AG08395 (cell line): ENCODE measurements at places on chromosomes 13 and 19.
A peak's percentile ranks its signal among the peaks of the same experiment; 100 is the strongest.

GRCh38 chr19:52200044-52200443 lies 10.2 kb downstream of the PPP2R1A start:
- DNase-seq: peak; percentile 86

DNA sequence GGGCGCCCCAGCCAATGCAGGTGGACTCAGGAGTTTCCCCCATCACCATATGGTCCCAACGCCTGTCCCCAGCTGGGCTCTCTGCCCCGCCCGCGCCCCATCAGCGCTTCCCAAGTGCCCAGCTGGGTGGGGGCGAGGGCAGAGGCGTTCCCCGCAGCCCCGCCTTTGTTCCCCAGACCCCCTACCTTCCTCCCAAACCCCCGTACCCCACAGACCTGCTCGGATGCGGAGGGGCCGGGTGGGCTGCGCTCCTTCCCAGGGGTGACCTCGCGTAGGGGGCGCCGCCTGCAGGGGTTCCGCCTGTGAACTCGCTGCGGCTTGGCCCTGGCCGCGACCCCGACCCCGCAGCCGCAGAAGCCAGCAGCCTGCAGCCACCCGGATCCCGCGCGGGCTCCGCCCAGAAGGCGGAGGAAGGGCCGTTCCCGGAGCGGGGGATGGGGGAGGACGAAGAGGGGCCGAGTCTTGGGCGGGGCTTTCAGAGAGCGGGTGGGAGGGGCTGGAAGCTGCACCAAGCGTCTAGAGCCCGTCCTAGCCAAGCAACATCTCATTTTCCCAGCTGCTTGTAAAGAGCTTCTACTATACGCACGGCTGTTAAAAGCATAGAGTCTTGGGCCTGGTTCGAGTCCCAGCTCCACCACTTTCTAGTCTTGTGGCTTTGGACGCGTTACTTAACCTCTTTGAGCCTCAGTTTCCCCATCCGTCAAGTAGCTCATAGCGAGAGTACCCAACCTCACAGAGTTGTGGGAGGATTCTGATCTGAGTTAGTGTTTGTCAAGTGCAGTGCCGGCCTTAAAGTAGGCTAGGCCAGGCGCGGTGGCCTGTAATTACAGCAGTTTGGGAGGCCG lies at the start of gene RAB3D:
TSS of gene RAB3D (minus strand) at position 404 of the 845 bp plus-strand sequence. CDS start 2,258 bp downstream, outside the sequence.
- DNase-seq: peak; percentile 97

DNA sequence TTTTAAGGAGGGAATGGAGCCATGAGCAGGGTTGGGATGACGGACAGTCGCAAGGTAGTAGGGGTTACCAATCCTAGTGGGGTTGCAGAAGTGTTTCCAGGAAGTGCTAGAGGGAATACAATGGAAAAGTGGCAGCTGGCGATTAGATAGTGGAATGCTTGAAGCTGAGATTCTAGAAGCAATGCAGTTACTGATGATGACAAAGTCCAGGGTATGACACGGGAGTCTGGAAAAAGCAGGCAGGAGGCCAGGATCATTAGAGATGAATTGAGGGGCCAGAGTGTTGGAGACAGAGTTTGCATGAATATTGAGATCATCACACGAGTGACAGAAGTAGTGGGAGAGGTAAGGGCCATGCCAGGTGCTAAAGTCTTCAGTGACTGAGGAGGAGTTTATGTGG lies 17.3 kb upstream of the KL start:
- no peak for DNase-seq

GRCh38 chr19:41555748-41556147 lies 20.2 kb upstream of the CEACAM21 start:
- DNase-seq: no peak

DNA sequence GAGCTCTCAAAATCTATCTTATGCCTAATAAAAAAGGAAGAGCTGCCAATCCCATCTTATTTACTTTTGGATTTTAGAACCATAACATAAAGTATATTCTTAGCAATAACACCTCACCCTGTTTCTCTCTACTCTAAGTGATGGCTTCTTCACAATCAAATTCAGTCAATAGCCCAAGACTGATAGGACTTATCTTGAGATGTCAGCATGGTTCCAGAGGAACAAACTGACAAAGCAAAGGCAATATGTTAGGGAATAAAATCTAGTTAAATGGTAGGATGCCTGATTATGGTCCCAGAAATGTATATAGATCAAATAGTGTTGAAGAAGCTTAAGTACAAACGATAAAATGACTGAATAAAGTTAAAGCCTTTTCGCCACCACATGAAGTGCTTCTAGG lies 36.3 kb downstream of the DACH1 start:
- no peak for DNase-seq

DNA sequence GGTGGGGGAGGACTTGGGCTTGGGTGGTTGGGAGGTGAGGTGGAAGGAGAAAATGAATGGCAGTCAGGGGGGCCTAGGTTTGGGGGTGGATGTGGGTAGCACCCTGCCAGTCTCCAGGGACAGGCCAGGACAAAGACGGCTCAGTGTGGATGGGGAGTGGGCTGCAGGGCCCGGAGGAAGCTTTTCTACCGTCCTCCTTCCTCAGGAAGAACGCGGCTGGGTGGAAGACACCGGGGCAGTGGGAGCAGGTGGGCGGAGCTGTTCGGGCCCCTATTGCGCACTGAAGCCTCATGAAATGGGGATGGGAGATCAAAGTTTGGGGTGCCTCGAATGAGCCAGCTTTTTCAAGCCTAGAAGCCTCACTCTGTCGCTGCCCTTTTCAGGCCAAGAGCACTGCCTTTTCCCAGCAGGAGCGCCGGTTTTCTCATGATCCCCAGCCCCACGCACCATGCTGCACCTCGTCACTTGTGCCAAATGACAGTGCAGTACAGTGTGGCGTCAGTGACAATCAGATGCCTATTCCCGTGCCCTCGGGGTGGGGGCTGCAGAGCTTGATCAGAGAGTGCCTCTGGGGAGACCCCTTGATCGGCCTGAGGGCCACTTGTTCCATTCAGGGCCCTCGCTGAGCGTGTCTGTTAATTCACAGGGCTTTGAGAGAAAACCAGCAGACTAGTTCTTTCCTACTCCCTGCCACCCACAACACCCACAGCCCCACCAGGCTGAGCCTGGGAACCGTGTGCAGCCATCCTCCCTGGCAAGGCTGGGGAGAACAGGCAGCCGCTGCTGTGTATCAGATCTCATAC lies 1.5 kb downstream of the CALM3 start:
- DNase-seq: no peak

GRCh38 chr19:1699998-1700732 lies 47.8 kb upstream of the TCF3 start:
- no peak for DNase-seq

DNA sequence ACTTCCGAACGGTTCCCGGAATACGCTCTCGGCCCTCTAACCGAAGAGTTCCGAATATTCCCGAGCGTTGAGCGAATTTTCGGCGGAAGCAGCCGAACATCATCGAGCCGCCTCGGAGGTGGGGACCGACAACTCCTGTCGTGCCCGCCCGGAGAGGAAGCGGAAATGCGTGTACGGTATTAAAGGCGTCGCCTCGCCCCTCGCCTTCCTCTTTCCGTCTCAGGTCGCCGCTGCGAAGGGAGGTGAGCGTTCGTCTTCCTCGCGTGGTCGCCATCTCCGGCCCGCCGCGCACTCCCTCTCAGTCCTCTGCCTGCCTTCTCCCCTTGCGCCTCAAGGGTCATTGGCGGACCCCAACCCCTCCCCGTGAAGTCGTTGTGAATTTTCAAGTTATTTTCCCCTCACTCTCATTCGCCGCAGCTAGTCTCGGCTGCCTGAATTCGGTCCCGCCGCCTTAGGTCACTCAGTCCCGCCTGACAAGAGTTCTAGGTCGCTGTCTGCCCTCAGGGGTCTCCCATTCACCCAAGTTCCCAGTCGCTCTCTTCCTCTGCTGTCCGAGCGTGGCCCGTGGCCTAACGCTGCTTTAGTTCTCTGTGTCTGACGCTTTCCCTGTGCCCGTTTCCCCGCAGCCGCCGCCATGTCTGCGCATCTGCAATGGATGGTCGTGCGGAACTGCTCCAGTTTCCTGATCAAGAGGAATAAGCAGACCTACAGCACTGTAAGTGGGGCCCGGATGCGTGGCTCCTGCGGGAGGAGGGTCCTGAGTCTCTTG lies at the start of gene RPL28:
TSS of gene RPL28 (plus strand) at position 209 of the 769 bp plus-strand sequence. CDS start at position 635, 426 bp downstream.
- peak; percentile 98 for DNase-seq

DNA sequence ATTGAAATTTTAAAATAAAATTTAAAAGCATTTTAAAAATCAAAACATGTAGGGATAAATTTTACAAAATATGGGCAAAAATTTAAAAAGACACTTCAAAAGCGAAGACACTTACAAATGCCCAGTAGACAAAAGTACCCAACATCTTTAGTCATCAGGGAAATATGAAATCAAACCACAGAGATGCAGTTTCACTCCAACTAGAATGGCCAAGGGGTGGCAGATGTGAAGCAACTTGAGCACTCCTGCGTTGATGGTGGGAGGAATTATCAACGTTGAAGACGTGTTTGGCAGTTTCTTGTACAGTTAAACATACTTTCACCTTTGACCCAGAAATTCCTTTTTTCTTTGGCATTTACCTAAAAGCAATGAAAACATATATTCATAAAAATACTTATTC lies 518.0 kb upstream of the SGCG start:
- DNase-seq: no peak

GRCh38 chr19:51294211-51294976 lies 17.1 kb upstream of the IGLON5 start:
- no peak for DNase-seq

DNA sequence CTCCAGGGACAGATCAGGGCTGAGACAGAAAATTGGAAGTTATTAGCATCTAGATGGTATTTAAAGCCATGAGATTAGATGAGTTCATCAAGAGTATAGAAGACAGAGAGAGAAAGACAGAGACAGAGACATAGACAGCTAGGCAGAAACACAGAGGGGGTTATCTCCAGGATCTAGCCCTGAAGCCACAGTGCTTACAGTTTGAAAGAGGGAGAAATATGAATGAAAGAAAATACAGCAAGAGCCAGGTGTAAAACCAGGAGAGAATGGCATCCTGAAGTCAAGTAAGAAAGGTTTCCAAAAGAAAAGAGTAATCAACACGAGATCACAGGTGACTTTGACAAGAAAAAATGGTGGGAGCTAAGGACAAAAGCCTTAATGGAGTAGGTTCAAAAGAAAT lies 111.2 kb downstream of the TBC1D4 start:
- DNase-seq: no peak

GRCh38 chr13:110523180-110523579 lies 38.3 kb downstream of the RAB20 start:
- DNase-seq: no peak

DNA sequence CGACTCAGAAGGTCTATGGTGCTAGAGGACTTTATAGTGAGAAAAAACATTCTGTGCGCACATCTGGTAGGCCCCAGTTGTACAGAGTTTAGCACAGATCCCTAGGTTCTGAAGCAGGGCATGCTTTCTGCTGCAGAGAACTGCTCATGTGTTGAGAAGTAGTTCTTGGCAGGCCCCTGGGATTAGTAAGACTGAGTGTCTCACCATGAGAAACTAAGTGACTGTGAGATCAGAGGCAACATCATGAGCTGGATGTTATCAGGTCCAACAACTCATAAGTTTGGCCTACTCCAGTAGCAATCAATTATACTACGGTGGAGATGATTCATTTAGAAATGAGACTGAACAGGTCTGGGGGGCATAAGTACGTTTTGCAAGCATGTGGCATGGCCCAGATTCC lies 507.4 kb upstream of the KLF12 start:
- DNase-seq: peak; percentile 69

GRCh38 chr19:18271433-18271841 lies 2.8 kb downstream of the IQCN start:
- no peak for DNase-seq

- no peak for DNase-seq
These were observed 11.4 kb upstream of the MIA start for GRCh38 chr19:40763963-40764362.

GRCh38 chr13:97390941-97391600 lies 42.9 kb upstream of the RAP2A start:
- no peak for DNase-seq

- no peak for DNase-seq
These were observed 14.7 kb upstream of the SLC25A30 start for GRCh38 chr13:45432737-45433380.

DNA sequence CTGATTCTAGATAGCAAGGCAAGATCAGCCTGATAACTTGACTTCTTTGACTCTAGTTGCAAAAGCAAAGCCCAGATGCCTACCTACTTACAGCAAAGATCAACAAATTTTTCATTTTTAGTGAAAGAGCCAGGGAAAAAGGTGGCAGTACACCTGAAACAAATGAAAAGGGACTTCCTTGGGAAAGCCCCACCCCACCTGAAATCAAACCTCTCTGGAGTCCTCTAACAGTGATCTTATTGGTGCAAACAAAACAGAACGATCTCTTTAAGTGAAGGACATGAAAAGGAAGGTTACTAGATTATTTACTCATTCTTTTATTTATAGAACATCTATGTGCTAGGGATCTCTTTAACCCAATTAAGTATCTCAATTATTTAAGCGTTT lies 507 bp upstream of the LCP1 start:
- DNase-seq: no peak

- no peak for DNase-seq
These were observed 10.0 kb upstream of the FFAR2 start for GRCh38 chr19:35438096-35438495.

GRCh38 chr19:42497492-42498168 lies 30.7 kb downstream of the CEACAM1 start:
- DNase-seq: no peak

DNA sequence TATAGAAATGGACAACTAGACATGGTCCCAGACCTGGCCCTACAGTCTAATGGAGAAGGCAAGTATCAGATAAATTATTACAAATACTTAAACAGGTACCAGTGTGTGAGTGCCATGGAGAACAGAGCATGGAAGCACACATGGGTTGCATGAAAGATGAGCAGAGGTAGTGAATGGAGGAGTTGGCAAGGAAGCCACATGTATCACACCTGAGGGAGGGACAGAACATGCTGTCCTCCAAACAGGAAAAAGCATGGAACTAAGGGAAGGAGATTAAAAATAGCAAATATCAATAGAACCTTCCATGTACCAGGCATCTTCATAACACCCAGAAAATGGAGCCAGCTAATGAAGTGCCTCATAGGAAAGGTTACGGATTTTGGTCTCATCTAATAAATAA lies 85.9 kb downstream of the SACS start:
- DNase-seq: no peak

GRCh38 chr19:47271949-47272348 lies 2.7 kb upstream of the INAFM1 start:
- no peak for DNase-seq

GRCh38 chr13:33401238-33401637 lies 115.7 kb upstream of the STARD13 start:
- no peak for DNase-seq

GRCh38 chr19:4652075-4652474 lies 12.8 kb downstream of the TNFAIP8L1 start:
- DNase-seq: no peak
